Psoas muscle (tissue), 8 donors: ENCODE measurements at places on chromosomes 6 and 20. TPM values are rescaled to one million over a fixed set of nuclear protein-coding genes. Genes with fewer than 3 reads are reported as not detected.

DNA sequence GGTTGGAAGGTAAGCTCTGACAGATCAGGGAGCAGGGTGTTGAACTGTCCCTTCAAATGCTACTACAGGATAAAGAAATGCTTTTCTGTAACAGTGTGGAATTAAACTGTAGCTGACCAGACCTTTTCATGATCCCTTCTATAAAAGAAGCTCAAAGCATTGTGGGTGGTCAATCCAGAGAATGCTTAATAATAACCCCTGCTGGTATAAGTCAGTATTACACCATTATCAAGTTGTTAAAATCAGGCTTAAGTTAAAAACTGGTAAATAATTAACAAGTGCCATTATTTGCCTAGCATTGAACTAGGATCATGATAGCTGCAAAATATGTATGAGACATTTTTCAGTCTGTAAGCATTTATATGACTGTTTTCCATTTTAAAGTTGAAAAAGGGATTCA, 468.9 kb downstream of the PKHD1 start:
- DNase-seq, result no peak

DNA sequence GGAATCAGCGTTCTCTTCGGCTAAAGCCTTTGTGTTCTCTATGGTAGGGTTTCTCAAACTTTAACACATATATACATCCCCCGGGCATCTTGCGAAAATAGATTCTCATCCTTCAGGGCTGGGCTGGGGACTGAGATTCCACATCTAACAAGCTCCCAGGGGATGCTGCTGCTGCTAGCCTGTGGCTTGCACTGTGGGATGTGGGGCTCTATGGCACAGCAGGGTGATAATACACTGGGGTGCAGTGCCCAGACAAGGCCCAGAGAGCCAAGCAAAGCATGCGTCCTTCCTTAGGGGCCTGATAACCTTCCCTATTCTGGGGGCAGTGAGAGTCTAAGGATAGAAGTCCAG, 102.0 kb downstream of the LAMP5 start:
- no peak for DNase-seq

DNA sequence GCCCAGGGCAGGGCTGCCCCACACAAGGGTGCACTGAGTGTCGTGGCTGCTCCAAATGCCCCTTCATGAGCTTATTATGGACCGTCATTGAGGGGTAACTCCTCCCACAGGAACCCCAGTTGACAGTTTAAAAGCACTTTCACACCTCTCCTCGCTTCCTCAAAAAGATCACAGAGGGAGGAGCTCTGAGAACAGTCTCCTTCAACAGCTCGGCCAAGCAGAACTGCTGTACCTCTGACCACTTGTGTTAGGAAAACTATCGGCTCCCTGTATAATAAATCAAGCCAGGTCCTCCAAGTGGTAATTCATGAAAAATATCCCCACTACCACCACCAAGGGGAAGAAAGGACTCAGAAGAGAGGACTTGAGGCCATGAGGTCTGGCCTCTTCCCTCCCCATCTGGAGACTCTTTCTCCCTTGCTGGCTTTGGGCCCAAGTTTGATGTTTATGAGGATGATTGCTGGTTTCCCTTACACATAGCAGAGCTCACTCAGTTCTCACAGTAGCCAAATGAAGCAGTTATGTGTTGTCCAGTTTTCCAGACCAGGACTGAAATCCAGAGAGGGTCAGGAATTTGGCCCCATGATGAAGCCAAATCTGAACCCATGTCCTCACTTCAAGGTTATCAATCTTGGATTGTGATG, 8.7 kb downstream of the SNX21 start:
- DNase-seq, result no peak

DNA sequence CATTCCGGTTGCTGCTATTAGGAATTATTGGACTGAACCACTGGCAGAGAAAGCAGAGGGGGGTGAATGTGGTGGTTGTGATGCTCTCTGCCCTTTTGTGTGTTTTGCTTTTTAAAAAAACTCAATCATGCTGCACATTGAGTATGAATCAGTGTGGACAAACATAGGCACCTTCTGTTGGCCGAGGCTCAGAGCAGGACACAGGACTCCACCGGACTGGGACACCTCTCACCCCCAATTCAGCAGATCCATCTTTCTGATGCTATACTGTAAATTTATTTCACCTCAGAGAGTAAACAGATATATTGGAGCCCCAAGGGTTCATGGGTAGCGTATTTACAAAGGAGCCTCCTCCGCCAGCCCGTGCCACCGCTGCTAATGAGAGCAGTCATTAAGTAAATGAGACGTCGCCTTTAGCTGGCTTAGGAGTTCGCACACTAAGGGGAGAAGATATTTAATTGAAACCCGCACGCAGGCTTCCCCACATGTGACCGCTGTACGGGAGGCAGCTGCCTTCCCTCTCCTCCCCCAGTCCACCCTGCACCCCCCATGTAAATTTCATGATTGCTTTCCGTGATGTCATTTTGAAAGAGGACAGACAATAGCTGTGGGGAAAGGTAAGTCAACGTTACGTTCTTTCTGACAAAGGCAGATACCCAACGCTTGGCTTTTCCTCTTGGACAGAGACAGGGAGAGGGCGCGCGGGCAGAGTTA, at the start of gene MYT1:
MYT1 (plus strand) TSS at position 330 of the 714 bp plus-strand sequence. CDS start 34,410 bp downstream, outside the sequence.
- no peak for DNase-seq

Gene SAMD5
- total RNA-seq, result 0.20 TPM

Gene MOG
- not detected for total RNA-seq

Gene TCP11
- total RNA-seq, result not detected
